ENCODE measurements at places on chromosomes 12 and 14. TPM values are rescaled to one million over a fixed set of nuclear protein-coding genes. Genes with fewer than 3 reads are reported as not detected.

- peak; percentile 51 for ATAC-seq
These were observed 447.6 kb upstream of the CCDC196 start for GRCh38 chr14:66038618-66039017.

GRCh38 chr14:92586963-92587699 is 73.5 kb downstream of the RIN3 start:
- ATAC-seq: no peak

- no peak for ATAC-seq
These were observed 368.6 kb downstream of the DPF3 start for GRCh38 chr14:72525087-72525915.

GRCh38 chr12:46082490-46083200 is 92.3 kb upstream of the SCAF11 start:
- no peak for ATAC-seq

DNA sequence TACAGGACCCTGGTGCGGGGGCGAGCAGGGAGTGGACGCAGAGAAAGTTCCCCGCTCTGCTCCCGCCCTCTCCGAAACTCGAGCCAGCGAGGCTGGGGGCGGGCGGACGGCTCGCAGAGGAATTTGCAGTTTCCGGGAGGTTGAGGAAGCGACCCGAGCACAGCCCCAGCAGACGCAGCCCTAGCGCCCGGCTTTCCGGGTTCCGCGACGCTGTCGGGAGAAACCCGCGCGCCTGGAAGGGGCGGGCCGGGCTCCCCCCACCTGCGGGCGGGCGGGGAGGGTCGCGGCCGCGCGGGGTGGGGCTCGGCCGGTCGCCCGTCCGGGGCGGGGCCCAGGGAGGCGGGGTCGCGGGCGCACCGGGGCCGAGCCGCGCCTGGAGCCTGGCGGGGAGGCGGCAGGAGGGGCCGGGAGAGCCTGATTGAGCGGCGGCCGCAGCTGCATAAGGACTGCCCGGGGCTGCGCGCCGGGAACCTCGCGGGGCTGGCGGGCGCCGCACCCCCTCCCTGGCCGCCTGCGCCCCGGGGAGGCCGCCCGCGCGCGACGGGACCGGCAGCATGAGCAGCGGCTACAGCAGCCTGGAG is at the start of gene RASSF3:
TSS of gene RASSF3 (plus strand) at position 417 of the 581 bp plus-strand sequence. CDS start at position 555, 138 bp downstream.
- peak; percentile 88 for ATAC-seq

DNA sequence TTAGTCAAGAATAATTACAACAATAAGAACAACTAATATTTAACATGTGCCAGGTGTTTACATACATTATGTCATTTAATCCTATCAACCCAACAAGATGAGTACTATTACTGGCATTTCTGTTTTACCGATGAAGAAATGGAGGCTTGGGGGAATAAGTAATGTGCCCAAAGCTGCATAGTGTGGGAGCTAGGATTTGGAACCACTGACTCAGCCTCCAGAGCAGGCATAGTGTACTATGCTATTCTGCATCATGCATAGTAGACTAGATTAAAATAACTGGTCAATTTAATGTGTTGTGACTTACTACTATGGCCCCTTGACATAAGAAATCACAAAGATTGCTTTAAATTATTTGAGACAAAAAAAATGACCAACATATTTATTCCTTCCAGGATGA is 9.5 kb downstream of the GPR19 start:
- ATAC-seq: no peak

DNA sequence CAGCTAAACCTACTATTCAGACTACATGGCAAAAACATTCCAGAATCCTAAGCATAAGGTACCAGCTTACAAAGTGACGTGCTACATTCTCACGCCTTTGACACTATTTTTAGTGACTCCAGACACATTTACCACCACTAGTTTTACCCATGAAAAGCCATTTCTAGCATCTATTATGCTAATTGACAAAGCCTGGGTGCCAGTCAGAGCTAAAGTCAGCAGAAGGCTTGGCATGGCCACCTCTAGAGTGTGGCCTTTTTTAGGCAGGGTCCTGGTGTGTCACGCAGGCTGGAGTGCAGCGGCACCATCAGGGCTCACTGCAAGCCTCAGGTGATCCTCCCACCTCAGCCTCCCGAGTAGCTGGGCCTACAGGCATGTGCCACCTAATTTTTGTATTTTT is 75.7 kb downstream of the NT5DC3 start:
- ATAC-seq: no peak

GRCh38 chr12:20368114-20368650 is at the start of gene PDE3A:
Gene PDE3A, plus strand, starts transcription at chr12:20368537. Its CDS starts 748 bp downstream, at chr12:20369285.
- ATAC-seq: peak; percentile 70

GRCh38 chr14:92673601-92674150 is 74.8 kb downstream of the LGMN start:
- no peak for ATAC-seq

DNA sequence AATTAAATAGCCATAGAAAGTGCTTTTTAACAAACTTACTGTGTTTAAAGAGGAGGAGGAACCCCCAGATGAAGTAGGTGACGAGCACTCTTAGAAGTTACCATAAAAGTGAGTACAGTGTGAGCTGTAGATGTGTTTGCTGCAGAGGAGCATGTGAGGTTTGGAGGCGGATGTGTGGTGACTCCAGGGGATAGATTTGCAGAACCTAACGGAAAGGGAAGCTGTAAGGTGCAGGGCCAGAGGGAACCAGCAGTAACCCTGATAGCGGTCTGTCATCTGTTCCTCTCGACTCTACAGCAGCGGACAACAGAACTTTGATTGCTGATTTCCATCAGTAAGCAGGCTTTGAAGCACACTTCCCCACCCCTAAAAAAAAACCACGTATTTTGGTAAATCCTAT is 5.2 kb downstream of the CALM1 start:
- no peak for ATAC-seq

DNA sequence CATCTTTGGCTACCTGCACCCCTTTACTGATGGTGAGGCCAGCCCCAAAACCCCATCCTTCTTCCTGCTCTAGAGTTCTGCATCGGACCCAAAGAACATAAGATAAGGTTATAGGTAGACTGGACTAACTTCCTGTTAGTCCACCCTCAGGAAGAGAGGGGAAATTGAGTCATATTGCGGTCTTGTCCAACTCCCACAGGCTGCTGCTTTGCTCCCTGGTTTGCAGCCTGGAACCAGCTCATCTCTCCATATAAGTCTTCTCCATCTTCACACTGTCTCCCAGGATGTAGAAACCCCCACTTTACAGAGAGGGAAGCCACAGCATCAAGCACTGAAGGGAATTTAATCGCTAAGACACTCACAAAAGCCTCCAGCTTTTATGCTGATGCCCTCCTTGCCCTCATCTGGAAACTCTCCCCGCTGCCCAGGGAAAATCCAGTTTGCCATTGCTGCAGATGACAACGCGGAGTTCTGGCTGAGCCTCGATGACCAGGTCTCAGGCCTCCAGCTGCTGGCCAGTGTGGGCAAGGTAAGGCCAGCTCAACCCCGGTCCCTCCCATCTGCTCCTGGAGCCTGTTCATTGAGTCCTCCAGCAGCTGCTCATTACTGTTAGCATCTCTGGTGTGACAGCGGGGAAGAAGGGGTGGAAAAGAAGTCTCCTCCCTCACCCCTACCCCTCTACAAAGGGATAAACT is 85.3 kb downstream of the B4GALNT3 start:
- ATAC-seq: no peak

DNA sequence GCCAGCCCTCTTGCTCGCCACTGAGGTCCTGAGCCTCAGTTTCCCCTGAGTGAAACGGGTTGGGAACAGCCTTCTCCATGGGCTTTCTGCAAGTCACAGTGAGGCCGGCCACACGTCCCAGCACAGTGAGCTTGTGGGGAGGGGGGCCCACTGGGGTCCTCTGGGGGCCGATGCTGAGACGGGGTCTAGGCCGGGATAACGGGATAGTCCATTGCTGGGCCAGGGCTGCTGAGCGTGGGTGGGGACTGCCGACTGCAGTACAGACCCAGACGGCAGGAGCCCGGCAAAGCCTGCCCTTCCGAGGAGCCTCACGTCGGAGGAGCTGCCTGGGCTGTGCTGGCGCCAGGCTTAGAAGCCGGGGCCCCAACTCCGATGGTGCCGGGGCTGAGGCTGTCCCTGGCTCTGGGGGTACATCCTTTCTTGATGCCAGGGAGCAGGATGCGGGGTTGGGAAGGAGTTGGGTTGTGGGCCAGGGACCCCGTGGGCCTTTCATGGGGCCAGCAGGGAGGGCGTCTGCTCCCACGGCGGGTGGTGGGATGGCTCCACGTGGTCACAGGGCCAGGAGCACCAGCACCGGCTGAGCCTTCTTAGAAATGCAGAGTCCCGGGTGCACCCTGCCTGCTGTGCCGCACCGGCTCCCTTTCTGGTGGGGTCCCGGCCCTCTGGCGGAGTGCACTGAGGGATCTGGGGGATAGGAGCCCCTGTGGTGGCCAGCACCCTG is 24.2 kb downstream of the NOC4L start:
- ATAC-seq: no peak

DNA sequence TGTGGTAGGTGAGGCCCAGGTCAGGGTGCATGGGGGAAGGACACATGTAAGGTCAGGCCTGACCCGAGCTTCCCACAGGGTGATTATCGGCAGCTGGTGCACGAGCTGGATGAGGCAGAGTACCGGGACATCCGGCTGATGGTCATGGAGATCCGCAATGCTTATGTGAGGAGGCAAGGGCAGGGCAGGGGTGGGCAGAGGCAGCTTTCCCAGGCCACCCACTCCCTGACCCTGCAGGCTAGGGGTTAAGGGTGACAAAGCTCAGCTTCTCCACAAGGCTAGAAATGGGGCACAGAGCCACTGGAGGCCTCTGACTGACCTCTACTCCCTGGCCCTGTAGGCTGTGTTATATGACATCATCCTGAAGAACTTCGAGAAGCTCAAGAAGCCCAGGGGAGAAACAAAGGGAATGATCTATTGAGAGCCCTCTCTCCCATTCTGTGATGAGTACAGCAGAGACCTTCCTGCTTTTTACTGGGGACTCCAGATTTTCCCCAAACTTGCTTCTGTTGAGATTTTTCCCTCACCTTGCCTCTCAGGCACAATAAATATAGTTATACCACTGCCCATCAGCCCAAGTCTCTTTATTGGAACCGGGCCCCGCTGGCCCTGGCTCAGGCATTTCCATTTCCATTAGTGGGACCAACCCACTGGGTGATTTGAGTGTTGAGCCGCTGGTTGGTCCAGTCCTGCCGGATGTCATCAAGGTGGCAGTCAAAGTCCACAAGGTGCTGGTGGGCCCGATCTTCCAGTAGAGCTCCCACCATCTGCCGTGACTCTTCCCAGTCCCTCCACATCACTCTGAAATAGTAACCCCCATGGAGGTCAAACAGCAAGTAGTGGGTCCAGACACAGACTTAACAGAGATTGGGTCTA is 2.6 kb downstream of the PSME1 start:
- ATAC-seq: no peak

DNA sequence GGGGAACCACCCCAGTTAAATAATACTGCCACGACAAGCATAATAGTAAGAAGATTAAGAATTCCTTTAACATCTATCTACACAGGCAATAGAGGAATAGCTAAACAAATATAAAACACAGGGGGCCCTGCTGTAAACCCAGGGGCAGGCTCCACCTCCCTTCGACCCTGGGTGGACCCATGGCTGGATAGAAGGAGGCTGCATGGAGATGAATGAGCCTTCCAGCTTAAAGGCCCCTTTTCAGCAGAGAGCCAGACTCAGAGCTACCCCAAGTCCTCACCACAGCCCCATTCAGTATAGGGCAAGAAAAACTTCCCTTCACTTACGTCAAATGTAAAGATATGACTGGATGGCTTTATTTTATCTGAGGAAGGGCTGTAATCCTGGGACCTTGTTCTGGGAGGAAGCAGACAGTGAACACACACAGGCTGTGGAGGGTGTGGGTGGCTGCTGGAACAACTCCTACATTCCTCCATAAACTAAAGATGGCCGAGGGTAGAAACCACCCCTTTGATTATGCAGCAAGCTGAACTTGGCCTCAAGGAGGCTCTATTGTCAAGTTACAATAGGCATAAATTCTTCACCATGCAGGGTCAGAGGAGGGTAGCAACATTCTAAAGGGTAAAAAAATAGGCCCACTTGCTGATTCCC is 30.4 kb downstream of the NUAK1 start:
- no peak for ATAC-seq

DNA sequence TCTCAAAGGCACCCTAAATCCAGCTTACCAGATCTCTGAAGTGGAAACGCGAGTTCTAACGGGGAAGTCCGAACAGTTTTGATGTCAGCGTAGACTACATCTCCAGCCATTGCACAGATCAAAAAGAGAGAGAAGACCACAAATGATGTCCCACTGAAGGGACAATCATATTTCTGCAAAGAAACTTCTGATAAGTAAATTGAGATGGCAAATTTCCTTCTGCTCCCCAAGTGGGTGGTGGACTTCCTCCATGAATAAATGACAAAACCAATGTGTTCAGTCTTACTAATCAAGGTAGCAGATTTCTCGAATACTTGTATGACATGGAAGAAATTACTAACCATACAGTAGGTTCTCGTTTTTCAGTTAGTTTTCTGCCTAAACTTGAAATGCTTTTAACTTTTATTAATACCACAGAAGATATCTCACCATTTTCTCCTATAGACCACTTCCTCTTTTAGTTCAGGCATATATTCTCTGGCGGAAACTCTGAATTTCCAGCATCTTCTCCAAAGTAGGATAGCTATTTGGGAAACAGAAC is at the start of gene CLECL1:
TSS of gene CLECL1 (minus strand) at position 177 of the 541 bp plus-strand sequence.
- no peak for ATAC-seq

DNA sequence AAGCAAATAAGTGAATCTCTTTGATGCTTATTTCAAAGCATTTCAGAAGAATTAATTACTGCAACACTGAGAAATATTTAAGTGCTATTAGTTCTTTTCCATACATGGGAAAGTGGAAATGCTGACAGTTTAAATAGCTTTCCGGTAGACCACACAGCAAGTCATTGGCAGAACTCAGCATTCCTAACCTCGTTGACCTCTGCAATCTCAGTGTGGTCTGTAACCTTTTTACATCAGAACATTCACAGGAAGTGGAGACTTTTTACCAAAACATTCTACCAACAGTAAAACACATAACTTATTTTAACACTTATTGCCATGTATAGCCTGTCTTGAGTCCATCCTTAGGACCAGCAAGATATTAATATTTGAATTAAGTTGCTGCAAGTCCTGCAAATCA is 249.5 kb upstream of the DCN start:
- no peak for ATAC-seq

- ATAC-seq: no peak
These were observed 184.6 kb downstream of the FOXN3 start for GRCh38 chr14:89232265-89233070.

DNA sequence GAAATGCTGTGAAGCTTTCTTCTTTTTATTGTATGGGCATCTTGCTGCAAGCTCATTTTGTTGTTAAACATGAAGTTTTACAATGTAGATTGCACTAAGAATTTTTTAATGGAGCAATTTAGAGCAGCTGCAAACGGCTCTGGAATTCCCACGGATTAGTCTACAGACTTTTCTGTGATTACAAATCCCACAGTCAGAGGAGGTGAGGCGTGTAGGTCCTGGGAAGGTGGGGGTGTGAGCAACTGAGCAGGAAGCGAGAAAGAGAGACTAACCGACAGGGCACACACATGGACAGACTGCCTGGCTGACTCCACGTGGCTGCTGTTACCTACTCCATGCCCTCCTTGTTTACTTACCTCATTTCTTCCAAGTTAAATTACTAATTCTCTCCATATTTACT is 348.5 kb downstream of the NPAS3 start:
- ATAC-seq: no peak

PIANP gene
- 0.54 TPM for total RNA-seq

EPYC gene
- not detected for total RNA-seq

KLRC2 gene
- not detected for total RNA-seq

ALDH2 gene
- 197 TPM for total RNA-seq

ALDH1L2 gene
- 4.0 TPM for total RNA-seq
